CMK (cell line): ENCODE measurements at places on chromosomes 3 and 15.

- no peak for DNase-seq
These were observed 54.8 kb upstream of the CHRNB4 start for GRCh38 chr15:78695854-78696253.

DNA sequence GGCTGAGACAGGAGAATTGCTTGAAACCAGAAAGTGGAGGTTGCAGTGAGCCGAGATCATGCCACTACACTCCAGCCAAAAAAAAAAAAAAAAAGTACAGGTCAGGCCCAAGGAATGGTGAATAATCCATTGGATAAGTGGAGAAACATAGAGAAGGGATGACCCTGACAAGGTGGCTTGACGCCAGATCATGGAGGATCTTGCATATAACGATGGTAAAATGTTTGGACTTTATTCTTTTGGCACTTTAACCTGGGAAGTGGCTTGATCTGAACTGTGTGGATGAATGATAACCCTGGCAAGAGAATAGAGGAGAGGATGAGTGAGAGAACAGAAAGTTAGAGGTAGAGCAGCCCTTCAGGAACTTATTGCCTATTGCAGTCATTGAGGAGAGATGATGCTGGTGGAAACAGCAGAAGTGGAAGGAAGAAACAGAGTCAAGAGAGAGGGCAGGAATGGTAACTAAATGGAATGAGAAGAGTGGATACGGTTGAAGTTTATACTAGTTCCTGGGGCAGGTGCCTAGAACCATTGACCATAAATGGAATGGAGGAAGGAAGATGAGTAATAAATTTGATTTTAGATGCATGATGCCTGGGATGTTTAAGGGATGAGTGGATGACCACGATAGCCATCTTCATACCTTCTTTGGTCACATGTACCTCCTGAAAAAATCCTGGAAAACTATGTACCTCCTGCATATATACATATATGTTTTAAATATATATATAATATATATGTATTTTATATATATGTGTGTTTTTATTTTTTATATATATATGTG is 57.8 kb downstream of the BLM start:
- DNase-seq: no peak

GRCh38 chr3:146470425-146470990 is 1.1 kb upstream of the PLSCR2 start:
- no peak for DNase-seq

DNA sequence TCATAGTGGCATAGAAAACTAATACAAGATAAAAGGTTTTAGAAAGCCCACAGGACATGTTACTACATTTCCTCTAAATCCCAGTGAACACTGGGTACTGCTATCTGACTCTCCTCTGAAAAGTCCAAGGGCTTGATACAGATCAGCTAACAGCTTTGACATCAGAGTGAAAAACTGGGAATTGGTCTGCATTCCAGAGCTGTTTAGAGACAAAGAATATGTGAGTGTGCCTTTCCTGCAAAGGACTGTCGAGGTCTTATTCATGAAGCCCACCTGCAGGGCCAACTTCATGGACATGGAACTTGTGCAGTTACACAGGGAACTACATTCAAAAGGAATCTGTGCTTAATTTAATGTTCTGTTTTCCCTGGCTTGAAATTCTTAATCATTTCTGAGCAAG is 5.2 kb upstream of the TMCO5A start:
- no peak for DNase-seq

DNA sequence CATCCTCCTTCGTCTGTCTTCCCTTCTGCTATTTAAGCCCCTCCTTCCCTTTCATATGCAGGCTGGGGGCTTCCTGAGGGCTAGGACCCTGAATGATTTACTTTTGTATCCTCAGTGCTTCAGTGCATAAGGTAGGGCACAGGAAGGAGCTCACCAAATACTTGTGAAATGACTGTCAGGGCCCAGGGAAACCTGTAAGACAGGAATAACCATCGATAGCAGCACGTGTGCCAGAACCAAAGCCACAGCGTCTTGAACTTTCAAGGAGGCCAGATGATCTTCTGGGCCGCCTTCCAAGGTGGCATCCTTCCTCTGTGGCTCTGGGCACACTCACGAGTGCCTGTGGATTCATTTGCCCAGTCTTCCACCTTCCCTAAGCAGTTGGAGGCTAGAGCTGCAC is 3.9 kb downstream of the TMED3 start:
- no peak for DNase-seq

DNA sequence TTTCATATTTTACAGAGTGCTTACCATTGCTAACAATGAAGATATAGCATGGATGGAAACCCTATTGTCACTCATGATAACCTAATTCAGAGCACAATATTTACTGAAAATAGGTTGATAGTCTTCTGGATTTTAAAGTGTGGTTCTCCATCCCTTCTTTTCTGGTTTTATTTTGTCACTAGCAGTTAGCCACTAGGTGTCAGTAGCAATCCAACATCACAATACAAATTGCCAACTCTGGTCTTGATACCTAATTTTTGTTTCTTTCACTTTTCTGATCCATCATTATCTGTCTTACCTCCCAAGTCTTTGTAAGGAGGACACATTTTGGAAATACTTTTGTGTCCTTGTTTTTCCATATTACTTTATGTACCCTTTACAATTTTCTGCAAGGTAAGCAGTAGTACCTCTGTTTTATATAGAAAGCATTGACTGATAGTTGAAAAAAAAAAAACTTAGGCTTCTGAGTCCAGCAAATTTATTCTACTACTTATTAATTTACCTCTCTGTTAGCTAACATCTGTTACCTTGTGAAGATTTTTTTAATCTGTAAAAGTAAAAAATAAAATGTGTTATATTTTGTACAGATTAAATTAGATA is 28.3 kb upstream of the CRYBG3 start:
- DNase-seq: no peak
